ENCODE measurements at places on chromosomes 16 and 17.

DNA sequence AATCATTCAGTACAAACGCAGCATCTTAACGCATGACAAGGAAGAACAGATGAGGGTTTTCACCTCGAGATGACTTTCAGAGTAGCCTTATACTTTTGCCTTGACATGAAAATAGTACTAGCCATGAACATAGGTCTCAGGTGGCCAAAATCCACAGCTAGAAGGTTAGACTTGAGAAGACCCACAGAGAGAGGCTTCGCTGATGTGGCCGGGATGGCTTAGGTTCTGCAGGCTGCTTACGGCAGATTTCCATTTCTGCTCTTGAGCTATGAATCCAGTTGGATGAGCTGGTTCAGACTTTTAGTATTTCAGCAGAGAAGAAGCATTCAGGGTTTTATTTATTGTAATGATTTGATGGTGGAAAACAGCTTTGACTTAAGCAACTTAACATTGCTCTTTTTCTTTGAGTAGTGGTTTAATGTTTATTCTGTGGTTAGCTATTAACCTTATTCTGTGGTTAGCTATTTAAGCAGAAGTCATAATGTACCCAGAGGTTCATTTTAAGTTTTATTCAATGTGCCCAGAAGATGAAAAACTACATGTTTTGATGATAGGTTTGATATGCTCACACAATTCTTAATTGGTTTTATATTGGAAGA is 7.6 kb downstream of the KRT24 start:
- no peak for DNase-seq

GRCh38 chr17:39026980-39027451 is 59.8 kb upstream of the FBXO47 start:
- DNase-seq, result peak; percentile 39

DNA sequence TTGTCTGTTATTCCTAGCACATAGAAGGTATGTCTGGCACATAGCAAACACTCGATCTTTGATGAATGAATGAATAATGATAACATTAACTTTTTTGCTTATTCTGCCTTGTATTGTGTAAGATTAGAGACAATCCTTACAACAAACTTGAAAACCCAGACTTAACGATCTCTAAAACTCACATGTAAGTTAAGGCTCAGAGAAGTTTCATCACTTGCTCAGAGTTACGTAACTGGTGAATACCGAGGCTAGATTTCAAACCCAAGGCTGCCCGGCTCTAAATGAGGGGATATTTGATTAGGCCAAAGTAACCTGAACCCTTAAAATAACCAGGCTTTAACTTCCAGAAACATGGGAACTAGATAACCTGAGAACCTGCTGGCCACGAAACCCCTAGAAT is 22.3 kb downstream of the CAPNS2 start:
- no peak for DNase-seq

- DNase-seq, result peak; percentile 18
Measured at GRCh38 chr16:12096157-12096777, 119.7 kb downstream of the SNX29 start.

Data from DMS153 (cell line).